ENCODE measurements at places on chromosomes 2 and 18.

- no peak for DNase-seq
Observed at GRCh38 chr2:41199334-41199733, 747.4 kb upstream of the SLC8A1 start.

GRCh38 chr18:73975266-73975665 lies 172.4 kb downstream of the FBXO15 start:
- no peak for DNase-seq

DNA sequence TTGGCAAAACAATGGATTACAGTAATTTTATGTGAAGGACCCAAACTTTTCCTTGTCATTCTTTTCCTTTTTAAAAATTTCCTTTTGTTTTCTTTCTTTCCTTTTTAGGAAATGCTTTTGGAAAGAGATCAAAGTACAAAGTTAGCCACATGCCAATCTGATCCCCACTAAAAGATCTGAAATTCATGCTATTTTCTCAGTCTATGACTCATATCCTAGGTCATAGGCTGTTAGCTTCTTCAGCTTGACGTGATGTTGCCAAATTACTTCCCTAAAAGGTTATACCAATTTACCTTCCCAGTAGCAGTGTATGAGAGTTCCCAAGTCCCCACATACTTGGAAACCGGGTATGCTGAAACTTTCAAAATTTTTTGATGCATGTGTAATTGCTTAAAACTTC lies 355.3 kb downstream of the INSIG2 start:
- DNase-seq = peak; percentile 39

DNA sequence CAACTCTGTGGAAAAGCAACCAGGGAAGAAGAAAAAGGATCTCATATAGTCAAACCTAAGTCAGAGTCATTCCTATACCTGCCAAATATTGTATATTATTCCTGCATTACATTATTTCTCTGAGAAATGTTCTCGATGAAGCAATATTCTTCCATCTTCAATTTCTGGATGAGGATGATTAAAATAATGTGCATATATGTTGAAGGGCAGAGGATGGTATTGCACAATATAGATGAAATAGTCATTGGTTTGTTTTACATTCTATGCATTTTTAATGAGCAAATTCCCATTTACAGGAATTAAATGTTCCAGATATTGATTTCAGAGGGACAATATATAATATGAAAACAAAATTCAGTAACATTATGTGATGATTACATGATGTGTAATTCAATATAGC lies 545.2 kb downstream of the STK39 start:
- DNase-seq = no peak

- no peak for DNase-seq
Observed at GRCh38 chr2:8219096-8219495, 462.8 kb upstream of the ID2 start.
